ENCODE measurements at places on chromosomes 6 and 20.

GRCh38 chr6:53009056-53009455, 14.0 kb upstream of the GSTA4 start:
- DNase-seq, result no peak

- DNase-seq, result no peak
Measured at GRCh38 chr6:11729076-11729475, 49.5 kb downstream of the ADTRP start.

DNA sequence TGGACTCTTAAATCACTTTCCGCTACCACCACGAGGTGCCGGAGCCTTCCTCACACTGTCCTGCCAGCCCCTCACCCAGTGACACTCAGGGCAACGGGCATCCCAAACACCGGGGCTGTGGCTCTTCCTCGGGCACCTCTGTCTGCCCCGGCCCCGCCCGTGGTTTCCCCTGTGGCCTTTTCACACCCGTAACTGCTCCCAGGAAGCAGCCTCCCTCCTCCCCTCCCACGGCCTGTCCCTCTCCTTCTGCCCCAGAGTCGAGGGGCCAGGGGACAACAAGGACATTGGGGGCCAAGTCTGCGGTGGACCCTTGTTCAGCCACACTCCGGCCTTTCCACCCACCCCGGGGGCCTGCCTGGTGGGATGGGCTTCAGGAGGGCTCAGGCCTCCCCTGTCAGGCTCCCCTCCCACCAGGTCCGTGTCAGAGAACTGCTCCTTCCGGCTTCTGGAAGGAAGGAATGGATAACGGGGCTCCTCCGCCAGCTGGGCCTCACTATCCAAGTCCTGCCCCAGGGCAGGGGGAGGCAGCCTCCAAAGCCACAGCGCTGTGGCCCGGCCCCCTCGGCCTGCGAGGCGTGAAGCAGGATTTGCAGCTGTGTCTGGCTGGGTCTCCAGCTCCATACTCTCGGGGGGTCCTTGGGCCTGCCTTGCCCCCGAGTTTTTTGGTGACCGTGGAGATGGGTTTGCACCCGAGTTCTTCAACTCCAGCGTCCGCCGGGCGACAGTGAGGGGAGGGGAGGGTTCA, 54.7 kb upstream of the CHRNA4 start:
- DNase-seq, result no peak

- no peak for DNase-seq
Measured at GRCh38 chr6:3383525-3383924, 73.3 kb downstream of the SLC22A23 start.

- DNase-seq, result no peak
Measured at GRCh38 chr6:156807795-156808194, 30.6 kb downstream of the ARID1B start.

- DNase-seq, result no peak
Measured at GRCh38 chr20:35167787-35168186, 4.1 kb upstream of the PROCR start.

DNA sequence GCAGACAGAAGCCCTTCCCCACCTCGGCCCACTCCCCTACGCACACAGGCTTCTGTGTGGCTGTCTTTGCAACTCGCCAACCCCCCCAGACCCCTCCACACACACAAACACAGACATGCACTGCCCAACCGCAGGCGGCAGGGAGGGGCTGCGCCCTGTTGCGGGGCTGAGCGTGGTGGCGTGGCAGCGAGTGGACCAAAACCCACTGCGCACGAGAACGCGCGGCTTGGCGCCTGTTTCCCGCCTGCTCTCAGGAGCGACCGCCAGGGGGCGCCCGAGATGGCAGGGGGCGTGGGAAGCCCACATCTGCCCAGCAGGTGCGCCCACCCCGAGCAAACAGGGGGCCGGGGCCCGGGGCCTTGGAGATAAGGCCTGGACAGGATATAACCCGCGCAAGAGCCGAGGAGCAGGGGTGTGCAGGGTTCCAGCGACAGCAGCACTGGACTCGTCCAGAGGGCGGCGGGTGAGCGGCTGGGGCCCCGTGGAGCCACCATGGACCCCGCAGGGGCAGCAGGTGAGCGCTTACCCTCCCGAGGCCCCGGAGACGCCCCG, at the start of gene RBPJL:
Gene RBPJL, plus strand, starts transcription at position 410 of the 552 bp plus-strand sequence. Its CDS starts 83 bp downstream, at position 493.
- DNase-seq, result peak; percentile 7

DNA sequence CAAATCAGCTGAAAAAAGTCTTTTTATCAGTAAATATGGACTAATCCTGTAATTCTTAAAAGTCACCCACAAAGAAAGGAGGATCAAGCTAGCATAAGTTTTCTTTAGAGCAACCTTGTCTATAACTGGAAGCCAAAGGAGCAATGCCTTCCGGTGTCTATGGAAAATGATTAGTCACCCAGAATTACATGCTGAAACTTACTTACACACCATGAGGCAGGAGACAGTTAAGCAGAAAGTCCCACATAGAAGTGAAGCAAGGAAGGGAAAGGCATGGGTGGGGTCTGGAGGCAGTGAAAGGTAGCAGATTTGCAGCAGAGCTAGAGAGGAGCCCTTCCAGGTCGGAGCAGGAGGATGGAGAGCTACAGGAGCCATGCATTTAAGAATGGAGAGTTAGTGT, 153.7 kb upstream of the RIPOR2 start:
- no peak for DNase-seq

- DNase-seq, result no peak
Measured at GRCh38 chr6:124123617-124124209, 320.0 kb downstream of the NKAIN2 start.

DNA sequence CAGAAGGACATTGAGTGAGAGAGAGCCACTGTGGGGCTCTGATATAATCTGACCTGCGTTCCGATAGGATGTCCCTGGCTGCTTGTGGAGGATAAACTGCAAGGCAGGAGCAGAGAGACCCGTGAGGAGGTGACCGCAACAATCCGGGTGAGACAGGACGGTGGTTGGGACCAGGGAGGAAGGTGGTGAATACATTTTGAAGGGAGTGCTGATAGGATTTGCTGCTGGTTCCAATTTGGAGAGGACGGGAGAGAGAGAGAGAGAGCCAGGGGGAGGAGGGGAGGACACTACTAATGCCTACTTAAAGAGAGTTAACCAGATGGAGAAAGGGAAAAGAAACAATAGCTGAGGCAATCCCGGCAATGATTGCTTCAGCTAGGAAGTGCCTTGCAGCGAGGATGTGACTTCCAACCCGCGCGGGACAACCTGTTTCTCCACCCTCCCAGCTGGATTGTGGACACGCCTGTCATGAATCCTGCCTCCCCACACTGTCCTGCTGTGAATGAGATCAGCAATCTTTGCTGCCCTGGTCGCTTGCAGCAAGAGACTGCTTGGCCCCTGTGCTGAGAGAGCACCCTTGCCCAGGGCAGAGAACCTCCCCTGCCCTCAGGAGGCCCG, 199.0 kb upstream of the KCNG1 start:
- no peak for DNase-seq

GRCh38 chr6:166754218-166755030, 127.4 kb upstream of the RPS6KA2 start:
- no peak for DNase-seq

GRCh38 chr6:119669221-119669620, 319.7 kb upstream of the MAN1A1 start:
- no peak for DNase-seq
